Activated T-helper 1 cell treated with anti-CD3 and anti-CD28 coated beads, Interleukin-2, amount 50 U/mL, for 16 hours (primary cell): ENCODE measurements at places on chromosomes 11 and 22.

GRCh38 chr11:7927635-7928034 lies 3.4 kb downstream of the OR10A6 start:
- no peak for DNase-seq

- DNase-seq = no peak
Observed at GRCh38 chr11:66006891-66007176, 4.5 kb downstream of the BANF1 start.

DNA sequence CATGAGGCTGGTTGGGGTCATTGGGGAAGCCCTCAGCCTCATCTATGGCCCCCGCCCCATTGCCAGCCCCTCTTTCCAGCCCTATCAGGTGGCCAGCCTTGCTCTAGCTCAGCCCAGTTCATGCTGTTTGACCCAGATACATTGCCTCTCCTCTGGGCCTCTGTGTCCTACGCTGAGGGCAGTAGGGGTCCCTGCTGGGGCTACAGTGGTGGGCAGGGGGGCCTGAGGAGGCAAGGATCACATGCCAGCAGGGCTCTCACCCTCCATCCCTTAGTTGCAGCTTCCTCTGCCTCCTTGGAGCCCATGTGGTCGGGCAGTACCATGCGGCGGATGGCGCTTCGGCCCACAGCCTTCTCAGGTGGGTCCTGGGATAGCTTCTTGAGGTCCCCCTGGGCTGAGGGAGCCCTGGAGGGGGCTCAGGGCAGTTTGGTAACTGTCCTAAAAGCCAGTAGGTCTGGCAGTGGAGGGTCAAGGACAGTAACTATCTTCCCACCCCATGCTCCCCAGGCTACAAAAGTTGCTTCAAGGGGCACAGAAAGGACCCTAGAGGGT lies 19.2 kb downstream of the EMID1 start:
- no peak for DNase-seq

- no peak for DNase-seq
Observed at GRCh38 chr11:132055296-132055695, 684.9 kb downstream of the NTM start.
